ENCODE measurements at places on chromosomes 6 and 20. TPM values are rescaled to one million over a fixed set of nuclear protein-coding genes. Genes with fewer than 3 reads are reported as not detected.

GRCh38 chr6:114879693-114880092 lies 536.9 kb upstream of the HS3ST5 start:
- no peak overlapping the region for H3K4me3 ChIP-seq
- no peaks in the 10 kb centered on the region for H3K27me3 ChIP-seq
- H3K27ac ChIP-seq: no peak overlapping the region

DNA sequence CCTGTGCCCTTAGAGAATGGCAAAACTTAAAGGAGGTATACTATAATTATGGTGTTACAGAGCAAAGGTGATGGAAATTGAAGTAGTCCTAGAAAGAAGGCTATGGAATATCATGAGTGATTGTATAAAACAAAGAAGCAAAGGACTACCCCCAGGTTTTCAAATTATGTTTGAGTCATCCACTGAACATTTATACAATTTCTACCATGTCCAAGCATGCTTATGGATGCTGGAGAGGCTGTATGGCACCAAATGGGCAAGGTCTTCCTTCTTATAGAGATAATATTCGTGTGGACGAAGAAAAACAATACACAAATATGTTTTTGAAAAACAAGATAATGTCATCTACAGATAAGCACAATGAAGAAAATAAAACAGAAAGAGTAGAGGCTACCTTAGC lies 177.5 kb downstream of the KHDC1L start:
- no peaks in the 10 kb centered on the region for H3K4me1 ChIP-seq
- no peaks in the 10 kb centered on the region for H3K27me3 ChIP-seq
- no peak for DNase-seq
- H3K4me3 ChIP-seq: no peak overlapping the region
- no peaks in the 10 kb centered on the region for H3K36me3 ChIP-seq

DNA sequence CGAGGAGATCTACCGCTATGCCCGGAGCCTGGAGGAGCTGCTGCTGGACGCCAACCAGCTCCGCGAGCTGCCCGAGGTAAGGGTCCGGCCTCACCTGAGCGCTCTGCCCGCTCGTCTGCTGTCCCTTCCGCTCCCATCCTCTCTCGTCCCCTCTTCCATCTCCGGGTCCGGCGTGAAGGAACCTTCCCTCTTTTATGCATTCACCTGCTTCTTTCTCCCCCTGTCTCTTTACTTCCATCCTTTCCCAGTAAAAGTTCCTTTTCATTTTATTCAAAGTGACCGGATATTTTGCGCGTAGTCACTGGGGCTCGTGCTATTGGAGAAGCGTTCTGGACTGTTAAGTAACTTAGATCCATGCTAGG lies 516 bp downstream of the LRRC1 start:
- peak overlapping the region; percentile 10 for H3K27ac ChIP-seq
- H3K4me3 ChIP-seq: peak overlapping the region; percentile 83
- H3K4me1 ChIP-seq: peaks cover 21% of the 10 kb centered on the region
- no peaks in the 10 kb centered on the region for H3K27me3 ChIP-seq
- DNase-seq: no peak

DNA sequence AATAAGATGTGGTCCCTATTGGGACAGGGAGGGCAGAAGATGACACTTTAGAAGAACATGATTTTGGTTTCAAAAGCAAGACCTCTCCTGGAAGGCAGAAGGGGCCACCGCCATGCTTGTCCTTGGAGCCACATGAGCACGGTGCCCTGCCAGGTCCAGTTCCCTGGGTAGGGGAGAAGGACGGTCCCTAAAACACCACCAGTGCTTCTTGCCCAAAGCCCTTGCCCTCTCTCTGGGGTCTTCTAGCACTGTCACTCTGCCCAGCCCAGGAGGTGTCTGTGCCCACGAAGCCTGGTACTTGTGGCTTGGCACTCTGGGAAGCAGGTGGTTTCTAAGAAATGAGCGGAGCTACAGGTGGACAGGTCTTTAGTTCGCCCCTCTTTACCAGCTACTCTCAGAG lies 46.0 kb downstream of the PLCG1 start:
- H3K4me1 ChIP-seq: peaks cover 8% of the 10 kb centered on the region
- H3K36me3 ChIP-seq: peaks cover 4% of the 10 kb centered on the region
- H3K4me3 ChIP-seq: no peak overlapping the region
- no peak for DNase-seq
- no peak overlapping the region for H3K27ac ChIP-seq
- no peaks in the 10 kb centered on the region for H3K27me3 ChIP-seq

GRCh38 chr6:137944793-137945498 lies 77.9 kb downstream of the TNFAIP3 start:
- no peaks in the 10 kb centered on the region for H3K4me1 ChIP-seq
- no peak overlapping the region for H3K4me3 ChIP-seq
- H3K27ac ChIP-seq: no peak overlapping the region
- H3K27me3 ChIP-seq: peaks cover 6% of the 10 kb centered on the region
- H3K36me3 ChIP-seq: no peaks in the 10 kb centered on the region

DNA sequence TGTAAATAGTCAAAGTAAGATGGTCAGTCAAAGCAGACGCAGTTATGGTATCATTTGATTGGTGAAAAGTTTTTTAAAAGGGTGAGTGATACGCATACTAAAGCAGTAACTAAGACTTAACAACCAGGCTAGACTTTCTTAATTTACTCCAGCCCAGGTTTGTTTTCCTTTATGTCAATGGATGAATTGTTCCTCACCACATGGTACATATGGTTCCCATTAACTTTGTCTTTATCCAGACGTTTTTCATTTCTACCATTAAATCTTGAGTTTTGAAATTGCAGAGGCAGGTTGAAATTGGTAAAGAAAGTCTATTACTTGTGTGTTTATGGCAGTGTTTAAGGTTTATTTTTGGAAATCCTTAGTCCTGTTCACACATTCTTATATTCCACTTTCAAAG lies 98.5 kb upstream of the SCGN start:
- no peaks in the 10 kb centered on the region for H3K4me1 ChIP-seq
- no peaks in the 10 kb centered on the region for H3K36me3 ChIP-seq
- no peak overlapping the region for H3K4me3 ChIP-seq
- no peak overlapping the region for H3K27ac ChIP-seq
- DNase-seq: no peak

DNA sequence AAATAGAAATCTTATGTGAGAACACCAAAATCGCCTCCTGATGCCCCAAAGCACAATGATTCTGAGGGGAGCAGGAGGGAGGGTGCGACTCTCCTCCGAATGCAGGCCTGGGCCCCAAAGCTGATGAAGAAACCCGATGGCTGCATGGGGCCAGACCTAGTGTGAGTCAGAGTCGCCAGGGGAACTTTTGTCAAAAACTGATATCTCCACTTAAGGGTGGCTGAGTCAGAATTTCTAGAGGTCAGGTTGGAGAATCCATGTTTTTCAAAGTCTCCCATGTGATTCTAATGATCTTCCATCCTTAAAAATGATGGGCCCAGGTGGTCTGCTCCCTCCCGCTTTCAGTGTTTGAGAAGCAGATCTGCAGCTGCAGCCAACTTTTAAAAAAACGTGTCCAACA lies 172.8 kb downstream of the BACH2 start:
- no peak overlapping the region for H3K4me3 ChIP-seq
- no peaks in the 10 kb centered on the region for H3K36me3 ChIP-seq
- H3K27me3 ChIP-seq: no peaks in the 10 kb centered on the region
- H3K4me1 ChIP-seq: peaks cover 14% of the 10 kb centered on the region

DNA sequence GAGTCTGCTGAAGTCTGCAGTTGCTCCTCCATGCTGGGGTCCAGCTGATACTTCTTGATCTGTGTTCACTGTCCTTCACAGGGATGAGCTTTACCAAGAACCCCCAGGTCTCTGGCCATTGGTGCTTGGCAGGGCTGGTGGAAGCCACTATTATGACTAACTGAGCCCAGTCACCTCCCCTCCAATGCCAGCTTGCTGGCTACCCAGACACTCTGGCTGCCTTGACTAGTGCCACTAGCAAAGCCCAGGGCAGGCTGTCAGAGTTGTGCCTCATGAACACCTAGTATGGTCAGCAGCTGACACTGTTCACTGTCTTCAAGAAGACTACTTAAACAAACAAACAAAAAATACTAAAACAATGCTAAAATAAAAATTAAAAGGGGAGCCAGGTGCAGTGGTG lies 8.8 kb downstream of the ASIP start:
- H3K4me1 ChIP-seq: no peaks in the 10 kb centered on the region
- H3K4me3 ChIP-seq: no peak overlapping the region
- no peak for DNase-seq
- H3K36me3 ChIP-seq: no peaks in the 10 kb centered on the region

DNA sequence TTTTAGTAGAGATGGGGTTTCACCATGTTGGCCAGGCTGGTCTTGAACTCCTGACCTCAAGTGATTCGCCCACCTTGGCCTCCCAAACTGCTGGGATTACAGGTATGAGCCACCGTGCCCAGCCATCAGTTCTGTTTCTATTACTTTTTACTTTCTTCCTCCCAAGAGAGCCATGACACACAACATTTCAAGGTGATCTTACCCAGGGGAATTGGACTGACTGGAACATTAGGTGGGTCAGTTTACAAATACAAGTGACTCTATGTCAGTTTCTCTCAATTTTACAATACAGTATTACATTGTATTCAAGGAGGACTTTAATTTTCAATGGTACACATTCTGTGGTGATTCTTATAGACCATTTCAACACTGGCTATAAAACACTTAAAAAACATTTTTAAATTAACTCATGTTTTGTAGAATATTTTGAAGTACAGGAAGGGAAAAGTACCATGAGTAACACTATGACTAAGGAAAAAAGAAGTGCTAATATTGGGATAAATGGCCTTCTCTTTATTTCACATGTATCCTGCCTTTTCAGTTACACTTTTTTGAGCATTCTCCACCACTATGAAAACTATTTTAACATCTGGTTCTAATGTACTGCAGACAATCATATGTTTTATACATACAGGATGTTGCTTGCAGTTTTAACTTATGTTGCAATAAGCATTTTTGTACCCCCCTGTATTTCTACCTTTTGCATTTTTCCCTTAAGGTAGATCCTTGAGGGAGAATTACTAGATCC lies 8.4 kb downstream of the TPBG start:
- DNase-seq: peak; percentile 28
- no peaks in the 10 kb centered on the region for H3K4me1 ChIP-seq
- peaks cover under 1% of the 10 kb centered on the region for H3K36me3 ChIP-seq
- H3K4me3 ChIP-seq: no peak overlapping the region
- H3K27me3 ChIP-seq: no peaks in the 10 kb centered on the region

DNA sequence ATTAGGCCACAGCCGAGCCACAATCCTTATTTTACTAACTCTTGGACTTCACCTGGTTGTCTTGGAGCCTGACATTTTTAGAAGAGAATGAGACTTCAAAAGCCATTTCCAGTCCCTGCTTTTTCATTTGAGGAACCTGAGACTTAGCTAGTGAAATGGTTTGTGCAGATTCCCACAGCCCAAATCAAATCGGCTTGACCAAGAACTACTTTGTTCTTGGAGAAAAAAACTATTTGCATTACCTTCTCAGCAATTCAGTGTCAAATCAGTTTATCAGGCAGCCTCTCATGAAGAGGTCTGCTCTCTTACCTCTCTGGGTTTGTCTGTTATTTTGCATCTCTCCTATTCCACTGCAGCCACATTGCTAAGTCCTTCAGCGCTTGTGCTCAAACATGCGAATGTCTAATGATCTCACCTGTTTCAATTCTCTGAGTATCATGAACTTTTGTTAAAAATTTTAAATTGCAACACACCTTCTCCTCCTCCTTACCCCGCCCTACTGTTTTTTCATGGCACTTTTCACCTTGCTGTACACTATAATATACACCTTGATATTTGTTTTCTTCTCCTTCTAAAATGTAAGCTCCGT lies 573 bp upstream of the IFNGR1 start:
- peaks cover 12% of the 10 kb centered on the region for H3K4me1 ChIP-seq
- no peak for DNase-seq
- no peak overlapping the region for H3K27ac ChIP-seq
- H3K36me3 ChIP-seq: no peaks in the 10 kb centered on the region

The SLC22A16 gene
- total RNA-seq: not detected

The RHAG gene
- not detected for total RNA-seq

The LATS1 gene
- total RNA-seq: 25.6 TPM

All from astrocyte (in vitro differentiated cells and primary cell).